ENCODE measurements at places on chromosomes 12 and 14.

- DNase-seq, result no peak
These were observed 637.0 kb upstream of the TBX3 start for GRCh38 chr12:115320967-115321366.

- no peak for DNase-seq
These were observed 1.8 kb upstream of the TM9SF1 start for GRCh38 chr14:24197056-24197450.

DNA sequence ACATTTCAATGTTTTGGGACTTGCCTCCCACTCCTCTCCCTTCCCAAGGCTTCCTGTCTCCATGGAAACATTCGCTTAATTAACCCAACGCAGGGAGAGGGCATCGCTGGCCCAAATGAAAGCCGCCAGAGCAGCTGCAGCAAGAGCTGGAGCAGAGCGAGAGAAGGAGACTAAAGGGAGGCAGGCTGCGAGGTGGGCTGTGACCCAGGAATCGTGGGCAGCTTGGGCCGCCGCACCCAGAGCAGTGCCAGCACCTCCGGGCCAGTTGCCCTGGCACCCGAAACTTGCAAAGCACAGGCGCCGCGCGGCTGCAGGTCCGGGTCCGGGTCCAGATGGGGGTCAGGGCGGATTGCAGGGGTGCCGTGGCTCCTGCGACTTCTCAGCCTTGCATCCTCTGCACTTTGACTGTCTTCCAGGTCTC lies 43.5 kb upstream of the PTPRQ start:
- no peak for DNase-seq

DNA sequence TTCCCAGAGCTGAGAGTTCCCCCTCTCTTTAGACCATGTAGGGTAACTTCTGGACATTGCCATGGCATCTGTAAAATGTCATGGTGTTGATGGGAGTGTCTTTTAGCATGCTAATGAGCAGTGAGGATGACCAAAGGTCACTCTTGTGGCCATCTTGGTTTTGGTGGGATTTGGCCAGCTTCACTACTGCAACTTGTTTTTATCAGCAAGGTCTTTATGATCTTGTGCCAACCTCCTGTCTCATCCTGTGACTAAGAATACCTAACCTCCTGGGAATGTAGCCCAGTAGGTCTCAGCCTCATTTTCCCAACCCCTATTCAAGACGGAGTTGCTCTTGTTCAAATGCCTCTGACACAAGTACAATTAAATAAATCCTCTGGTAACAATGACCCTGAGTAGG lies 244.4 kb downstream of the NEDD1 start:
- no peak for DNase-seq

DNA sequence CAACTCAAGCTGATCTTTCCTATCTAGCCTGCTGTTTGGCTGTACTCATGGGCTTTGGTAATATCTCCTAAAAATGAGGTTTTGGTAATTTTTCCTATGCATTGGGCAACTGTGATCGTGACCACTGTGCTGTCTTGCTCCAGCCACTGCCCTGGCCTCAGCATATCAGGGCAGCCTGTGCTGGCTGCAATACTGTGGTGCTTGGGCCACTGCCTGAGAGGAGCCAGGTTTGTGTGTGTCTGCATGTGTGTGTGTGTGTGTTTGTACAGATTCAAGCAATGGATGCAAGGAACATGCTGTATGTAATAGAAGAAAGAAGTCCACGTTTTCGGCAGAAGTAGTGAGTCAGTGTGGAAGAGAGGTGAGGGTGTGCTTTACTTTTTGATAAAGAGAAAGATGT lies 13.0 kb downstream of the ERG28 start:
- DNase-seq, result no peak

DNA sequence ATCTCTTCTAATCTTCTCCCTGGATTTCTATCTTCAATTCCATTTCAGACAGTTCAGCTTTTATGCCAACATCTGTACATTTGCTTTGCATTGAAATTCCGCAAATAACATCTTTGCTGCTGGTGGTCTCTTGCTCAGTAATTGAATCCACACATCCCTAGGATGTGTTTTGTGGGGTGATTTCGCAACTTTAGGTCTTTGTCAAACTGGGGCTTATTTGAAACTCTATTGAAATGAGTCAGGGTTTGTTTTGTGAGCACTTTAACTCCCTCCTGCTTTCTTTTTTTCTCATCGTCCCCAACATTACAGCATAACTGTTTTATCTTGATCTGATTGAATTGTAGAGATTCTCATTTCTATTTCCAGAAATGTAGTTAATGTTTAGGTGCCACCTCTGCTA lies 404.3 kb downstream of the NPAS3 start:
- no peak for DNase-seq

DNA sequence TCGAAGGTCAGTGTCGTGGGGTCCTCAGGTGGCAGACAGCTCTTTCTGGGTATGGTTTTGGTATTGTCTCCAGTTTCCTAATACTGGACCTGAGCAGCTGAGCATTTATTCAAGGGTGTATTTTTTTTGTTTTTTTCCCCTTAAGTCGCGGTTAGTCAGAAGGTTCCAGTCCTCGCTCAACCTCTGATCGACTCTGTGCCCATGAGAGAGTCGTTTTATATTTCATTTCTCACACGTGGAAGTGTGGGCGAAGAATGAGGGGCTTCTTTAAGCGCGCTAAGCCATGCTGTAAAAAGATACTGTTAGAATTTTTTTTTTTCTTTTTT lies 499 bp downstream of the MIPOL1 start:
- no peak for DNase-seq

GRCh38 chr12:127621366-127621765 lies 645.6 kb upstream of the TMEM132C start:
- no peak for DNase-seq

GRCh38 chr12:50508970-50509663 lies 4.3 kb downstream of the DIP2B start:
- no peak for DNase-seq

- DNase-seq, result no peak
These were observed 30.8 kb downstream of the RPS6KA5 start for GRCh38 chr14:91029456-91030217.

DNA sequence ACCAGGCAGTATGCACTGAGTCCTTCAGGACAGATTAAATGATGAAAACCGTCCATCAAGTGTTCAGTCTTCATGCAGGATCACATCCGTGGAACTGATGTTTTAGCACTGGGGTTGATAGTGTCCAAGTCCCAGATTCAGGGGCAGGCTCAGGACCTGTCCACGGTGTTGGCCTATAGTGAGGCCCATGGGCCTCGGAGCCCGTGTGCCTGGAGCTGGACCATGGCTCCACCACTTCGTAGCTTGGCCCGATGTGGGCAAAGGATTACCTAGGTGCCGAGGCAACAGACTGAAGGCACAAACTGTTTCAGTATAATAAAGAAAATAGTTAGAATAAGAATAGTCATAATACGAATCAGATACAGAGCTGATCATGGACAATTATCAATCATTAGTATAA lies 41.8 kb downstream of the DDX51 start:
- DNase-seq, result no peak

DNA sequence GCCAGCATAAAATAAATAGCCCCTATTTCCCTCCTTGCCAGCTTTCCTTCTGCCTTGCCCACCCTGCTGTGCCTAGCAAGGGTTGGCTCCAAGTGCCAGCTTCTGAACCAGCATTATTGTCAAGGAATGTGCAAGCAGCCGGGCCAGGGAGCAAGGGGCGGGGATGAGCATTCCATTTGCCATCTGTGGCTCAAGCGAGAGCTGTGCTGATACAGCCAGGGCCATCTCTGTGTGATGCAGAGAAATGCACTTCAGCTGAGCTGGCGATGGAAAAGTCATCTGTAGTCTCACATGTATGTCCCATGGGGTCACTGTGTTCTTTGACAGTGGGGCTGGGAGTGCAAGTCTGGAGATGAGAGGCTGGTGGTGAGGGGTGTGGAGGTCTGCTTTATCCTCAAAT lies 137.3 kb downstream of the SUDS3 start:
- no peak for DNase-seq

GRCh38 chr12:88313554-88313953 lies 171.4 kb downstream of the TMTC3 start:
- no peak for DNase-seq

GRCh38 chr14:100030452-100031153 lies 34.6 kb upstream of the EVL start:
- DNase-seq, result peak; percentile 17

DNA sequence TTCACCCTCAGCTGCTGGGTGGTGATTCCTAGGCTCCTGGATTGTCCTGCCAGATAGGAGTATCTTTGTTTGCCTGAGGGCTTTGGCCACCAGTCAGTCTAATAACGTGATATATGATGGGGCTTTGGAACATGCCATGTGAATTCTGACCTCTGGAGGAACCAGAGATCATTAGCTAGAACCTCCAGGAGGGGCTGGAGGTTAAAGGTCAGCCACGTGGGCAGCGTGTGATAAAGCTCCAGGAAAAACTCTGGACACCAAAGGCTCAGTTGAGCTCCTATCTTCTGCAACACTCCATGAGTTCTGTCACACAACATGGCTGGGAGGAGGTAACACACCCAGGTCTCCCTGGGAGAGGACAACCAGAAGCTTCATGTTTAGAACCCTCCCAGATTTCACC lies 251.1 kb downstream of the DAD1 start:
- DNase-seq, result no peak

- no peak for DNase-seq
These were observed 8.0 kb downstream of the USP44 start for GRCh38 chr12:95543305-95543704.

- DNase-seq, result no peak
These were observed at the start of gene REC8 for GRCh38 chr14:24171422-24172260. Gene REC8, plus strand, starts transcription at chr14:24172080. Its CDS starts 473 bp downstream, at chr14:24172553.

- peak; percentile 92 for DNase-seq
These were observed 17.4 kb upstream of the KRT7 start for GRCh38 chr12:52215587-52216031.

Data from RCC 7860 (cell line).